Activated T-cell treated with anti-CD3 and anti-CD28 coated beads, Interleukin-2, amount 50 U/mL, for 4 hours (primary cell): ENCODE measurements at places on chromosomes 11 and 22. TPM values are rescaled to one million over a fixed set of nuclear protein-coding genes. Genes with fewer than 3 reads are reported as not detected.

DNA sequence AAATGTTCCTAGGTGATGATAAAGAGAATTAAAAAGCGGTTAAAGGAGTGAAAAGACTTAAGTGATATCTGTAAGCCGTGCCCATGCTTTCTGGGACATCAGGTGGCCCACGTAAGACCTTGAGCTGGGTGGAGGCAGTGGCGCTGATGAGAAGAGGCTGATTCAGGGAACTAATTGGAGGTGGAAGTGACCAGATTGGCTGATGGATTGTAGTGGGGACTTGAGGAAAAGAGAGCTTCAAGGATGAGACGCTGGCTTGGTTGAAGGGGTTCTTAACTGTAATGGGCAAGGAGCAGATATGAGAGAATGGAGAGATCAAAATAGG lies 69.1 kb upstream of the EP300 start:
- DNase-seq = no peak

- DNase-seq = no peak
Measured at GRCh38 chr11:106156290-106156937, 79.0 kb downstream of the AASDHPPT start.

- DNase-seq = no peak
Measured at GRCh38 chr22:38215156-38216038, 13.6 kb downstream of the MAFF start.

DNA sequence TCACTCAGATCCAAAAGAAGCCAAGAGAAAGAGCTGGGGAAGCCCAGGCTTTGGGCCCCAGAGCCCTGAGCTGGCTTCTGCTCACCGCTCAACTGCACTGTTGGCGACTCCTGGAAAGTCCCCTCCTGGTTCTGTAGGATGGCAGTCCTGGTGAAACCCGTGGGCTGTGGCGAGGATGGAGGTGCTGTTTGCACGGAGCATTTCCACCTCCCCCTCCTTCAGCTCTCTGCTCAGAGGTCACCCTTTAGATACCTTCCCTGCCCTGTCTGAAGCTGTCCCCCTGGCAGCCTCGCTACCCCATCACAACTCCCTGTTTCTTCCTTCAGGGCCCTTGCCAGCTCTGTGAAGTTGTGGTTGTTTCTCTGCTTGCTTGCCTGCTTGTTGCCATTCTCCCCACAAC lies 97.8 kb downstream of the MYO18B start:
- no peak for DNase-seq

The ZBTB16 gene
- total RNA-seq = 4.1 TPM

DNA sequence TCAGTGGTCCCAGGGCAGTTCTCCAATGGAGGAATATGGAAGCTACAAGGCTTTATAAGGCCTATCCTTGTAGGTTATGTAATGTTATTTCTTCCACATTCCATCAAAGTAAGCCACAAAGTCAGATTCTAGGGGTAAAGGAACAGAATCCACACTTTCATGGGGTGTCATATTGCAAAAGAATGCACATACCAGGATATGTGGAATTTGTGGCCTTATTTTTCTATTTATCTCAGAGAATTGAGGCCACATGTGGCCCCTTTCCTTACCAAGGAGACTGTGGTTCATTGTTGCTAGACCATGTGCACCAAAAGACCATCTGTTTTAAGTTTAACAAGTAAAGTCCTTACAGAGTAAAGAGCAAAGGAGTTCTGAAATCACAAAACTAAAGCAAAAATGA lies 12.9 kb downstream of the LRRC4C start:
- DNase-seq = no peak

The E2F8 gene
- total RNA-seq = 0.92 TPM

The PSMD13 gene
- total RNA-seq = 390 TPM

GRCh38 chr11:66902486-66903177 lies 45.8 kb downstream of the LRFN4 start:
- DNase-seq = no peak

GRCh38 chr11:118145285-118146227 lies 7.1 kb downstream of the SCN4B start:
- peak; percentile 84 for DNase-seq

GRCh38 chr11:3616721-3617460 lies 24.9 kb downstream of the ART5 start:
- DNase-seq = no peak

DNA sequence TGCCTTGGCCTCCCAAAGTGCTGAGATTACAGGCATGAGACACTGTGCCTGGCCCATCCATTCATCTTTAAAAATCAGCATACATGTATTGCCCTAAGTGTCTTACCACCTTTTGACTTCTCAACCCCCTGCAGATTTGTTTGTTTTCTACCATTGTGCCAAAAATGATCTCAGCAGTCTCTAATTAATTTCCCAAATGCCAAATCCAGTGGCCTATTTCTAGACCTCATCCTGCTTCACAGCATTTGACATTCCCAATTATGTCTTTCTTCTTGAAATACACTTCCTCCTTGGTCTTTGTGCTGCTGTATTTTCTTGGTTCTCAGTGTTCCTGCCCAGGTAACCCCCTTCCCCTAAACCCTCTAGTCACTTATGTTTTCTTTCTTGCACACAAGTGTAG lies 46.0 kb upstream of the GRAMD1B start:
- DNase-seq = no peak

GRCh38 chr11:45500451-45500850 lies 165.0 kb downstream of the CHST1 start:
- no peak for DNase-seq

DNA sequence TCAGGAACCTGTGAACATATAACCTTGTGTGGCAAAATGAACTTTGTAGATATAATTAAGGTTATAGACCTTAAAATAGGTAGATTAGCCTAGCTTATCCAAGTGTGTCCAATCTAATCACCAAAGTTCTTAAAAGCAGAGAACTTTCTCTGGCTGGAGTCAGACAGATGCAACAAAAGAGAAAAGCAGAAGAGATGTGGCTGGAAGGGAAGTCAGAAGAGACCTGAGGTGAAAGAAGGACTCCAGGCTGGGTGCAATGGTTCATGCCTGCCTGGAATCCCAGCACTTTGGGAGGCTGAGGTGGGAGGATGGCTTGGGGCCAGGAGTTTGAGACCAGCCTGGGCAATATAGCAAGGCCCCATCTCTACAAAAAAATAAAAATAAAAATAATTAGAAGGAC lies 39.4 kb upstream of the SWAP70 start:
- no peak for DNase-seq
